ENCODE measurements at places on chromosomes 7 and 10.

DNA sequence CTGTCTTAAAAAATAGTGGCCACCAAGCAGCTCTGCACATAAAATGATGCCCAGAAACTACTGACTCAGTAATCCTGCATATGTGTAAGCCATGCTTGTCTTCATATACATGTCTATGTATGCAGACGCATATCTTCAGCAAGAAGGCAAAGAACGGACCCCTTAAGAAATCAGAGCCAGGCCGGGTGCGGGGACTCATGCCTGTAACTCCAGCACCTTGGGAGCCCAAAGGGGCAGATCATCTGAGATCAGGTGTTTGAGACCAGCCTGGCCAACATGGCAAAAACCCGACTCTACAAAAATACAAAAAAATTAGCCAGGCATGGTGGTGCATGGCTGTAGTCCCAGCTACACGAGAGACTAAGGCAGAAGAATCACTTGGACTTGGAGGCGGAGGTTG, 295.0 kb downstream of the TCERG1L start:
- no peak overlapping the region for H3K27ac ChIP-seq
- no peaks in the 10 kb centered on the region for H3K36me3 ChIP-seq
- no peak for DNase-seq
- H3K4me3 ChIP-seq = no peak overlapping the region
- H3K4me1 ChIP-seq = no peaks in the 10 kb centered on the region

DNA sequence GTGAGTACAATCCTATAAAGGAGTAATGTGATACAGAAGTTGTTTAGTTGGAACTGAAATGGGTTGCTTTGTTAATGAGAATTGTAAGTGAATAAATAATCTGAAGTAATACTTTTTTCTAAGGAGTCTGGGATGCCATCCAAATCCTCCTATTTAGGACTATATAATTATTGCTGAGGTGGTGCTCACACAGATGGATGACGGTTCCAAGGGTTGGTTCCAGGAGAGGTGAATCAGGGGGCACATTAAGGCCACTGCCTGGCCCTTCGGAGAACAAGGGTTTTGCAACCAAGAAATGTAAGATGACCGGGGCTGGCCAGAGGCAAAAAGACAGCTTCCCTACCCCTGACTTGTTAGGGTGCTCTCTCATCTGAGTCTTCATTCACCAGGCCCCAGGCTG, 352.7 kb downstream of the PHTF2 start:
- no peaks in the 10 kb centered on the region for H3K4me1 ChIP-seq
- H3K27me3 ChIP-seq = no peaks in the 10 kb centered on the region
- no peak overlapping the region for H3K27ac ChIP-seq
- no peaks in the 10 kb centered on the region for H3K36me3 ChIP-seq
- no peak overlapping the region for H3K4me3 ChIP-seq

GRCh38 chr10:101858723-101859500, 15.3 kb upstream of the KCNIP2 start:
- H3K36me3 ChIP-seq = peaks cover 22% of the 10 kb centered on the region
- no peaks in the 10 kb centered on the region for H3K27me3 ChIP-seq
- peaks cover 10% of the 10 kb centered on the region for H3K4me1 ChIP-seq

GRCh38 chr10:78761311-78761781, 307.4 kb upstream of the ZMIZ1 start:
- no peak overlapping the region for H3K27ac ChIP-seq
- DNase-seq = no peak
- H3K4me3 ChIP-seq = no peak overlapping the region
- H3K4me1 ChIP-seq = no peaks in the 10 kb centered on the region
- no peaks in the 10 kb centered on the region for H3K36me3 ChIP-seq
- peaks cover 22% of the 10 kb centered on the region for H3K27me3 ChIP-seq

- H3K27me3 ChIP-seq = peaks cover 4% of the 10 kb centered on the region
- no peak overlapping the region for H3K4me3 ChIP-seq
- peaks cover 6% of the 10 kb centered on the region for H3K4me1 ChIP-seq
- no peak for DNase-seq
- no peaks in the 10 kb centered on the region for H3K36me3 ChIP-seq
Observed at GRCh38 chr7:39360038-39360437, 206.2 kb upstream of the YAE1 start.

GRCh38 chr7:73861305-73861704, 346 bp downstream of the TMEM270 start:
- no peak overlapping the region for H3K27ac ChIP-seq
- no peak for DNase-seq
- no peaks in the 10 kb centered on the region for H3K4me1 ChIP-seq
- H3K27me3 ChIP-seq = peaks cover 23% of the 10 kb centered on the region
- H3K36me3 ChIP-seq = no peaks in the 10 kb centered on the region
- no peak overlapping the region for H3K4me3 ChIP-seq

- peak overlapping the region; percentile 32 for H3K4me3 ChIP-seq
- no peak overlapping the region for H3K27ac ChIP-seq
- peaks cover 38% of the 10 kb centered on the region for H3K27me3 ChIP-seq
- H3K4me1 ChIP-seq = no peaks in the 10 kb centered on the region
- DNase-seq = no peak
Observed at GRCh38 chr10:126905776-126906703, 812 bp downstream of the DOCK1 start.

DNA sequence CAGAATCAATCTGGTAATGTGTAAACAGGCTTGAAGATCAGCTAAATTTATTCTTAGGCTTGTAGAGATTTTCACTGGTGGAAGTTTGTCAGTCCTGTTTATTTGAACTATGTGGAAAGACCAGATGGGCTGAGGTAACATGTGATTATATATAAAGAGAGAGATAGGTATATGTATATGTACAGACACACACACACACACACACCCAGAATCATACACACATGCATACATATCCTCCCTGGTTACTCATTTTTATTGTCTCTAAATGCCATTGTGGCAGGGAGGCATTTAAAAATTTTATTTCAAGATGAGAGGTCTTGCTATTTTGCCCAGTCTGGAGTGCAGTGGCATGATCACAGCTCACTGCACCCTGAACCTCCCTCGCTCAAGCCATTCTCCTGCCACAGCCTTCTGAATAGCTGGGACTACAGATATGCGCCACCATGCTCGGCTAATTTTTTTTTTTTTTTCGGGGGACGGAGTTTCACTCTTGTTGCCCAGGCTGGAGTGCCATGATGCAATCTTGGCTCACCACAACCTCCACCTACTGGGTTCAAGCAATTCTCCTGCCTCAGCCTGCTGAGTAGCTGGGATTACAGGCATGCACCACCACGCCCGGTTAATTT, 78.1 kb upstream of the CYTH3 start:
- peaks cover 26% of the 10 kb centered on the region for H3K27me3 ChIP-seq
- DNase-seq = no peak
- no peak overlapping the region for H3K4me3 ChIP-seq
- H3K36me3 ChIP-seq = no peaks in the 10 kb centered on the region
- H3K27ac ChIP-seq = no peak overlapping the region

DNA sequence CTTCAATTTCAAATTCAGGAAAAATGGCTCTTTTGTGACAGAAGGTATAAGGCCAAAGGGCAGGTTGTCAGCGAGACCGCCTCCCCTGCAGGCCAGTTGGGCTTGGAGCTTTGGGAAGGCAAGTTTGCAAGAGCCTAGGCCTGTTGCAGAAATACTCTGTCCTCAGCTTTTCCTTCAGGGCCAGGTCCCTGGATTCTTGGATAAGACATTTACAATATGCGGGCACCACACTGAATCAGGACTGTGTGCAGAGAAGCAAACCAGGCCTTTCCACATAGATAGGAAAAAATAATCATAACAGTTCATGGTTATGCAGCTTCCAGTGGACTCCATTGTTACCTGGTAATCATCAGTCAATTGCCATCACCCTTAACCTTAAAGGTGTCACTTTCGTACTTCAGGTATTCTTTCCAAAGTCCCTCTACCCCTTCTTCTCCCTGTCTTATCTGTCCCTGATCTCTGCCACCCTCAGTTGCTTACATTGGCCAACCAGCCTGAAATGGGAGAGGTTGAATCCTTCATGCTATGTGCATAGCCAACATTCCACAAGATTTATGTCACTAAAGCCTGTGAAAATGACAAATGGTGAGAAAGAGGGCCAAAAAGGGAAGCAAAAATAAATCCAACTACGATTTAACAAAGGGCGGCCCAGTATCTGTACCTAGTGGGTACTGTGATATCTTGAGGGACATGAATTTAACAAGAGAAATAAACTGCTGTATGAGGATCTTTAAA, 304.5 kb upstream of the NFE2L3 start:
- peaks cover 46% of the 10 kb centered on the region for H3K27me3 ChIP-seq
- H3K27ac ChIP-seq = no peak overlapping the region
- peaks cover 1% of the 10 kb centered on the region for H3K36me3 ChIP-seq
- H3K4me1 ChIP-seq = peaks cover 7% of the 10 kb centered on the region
- no peak for DNase-seq

Measured in activated naive CD4-positive, alpha-beta T cell treated with anti-CD3 and anti-CD28 coated beads, Interleukin-2, amount 10 ng/mL, durations not matched to agents 7 days and 5 days (primary cell).